ENCODE measurements at places on chromosomes 12 and 14. TPM values are rescaled to one million over a fixed set of nuclear protein-coding genes. Genes with fewer than 3 reads are reported as not detected.

HOXC6 gene
- total RNA-seq, result 5.3 TPM

SOAT2 gene
- total RNA-seq, result not detected

DNA sequence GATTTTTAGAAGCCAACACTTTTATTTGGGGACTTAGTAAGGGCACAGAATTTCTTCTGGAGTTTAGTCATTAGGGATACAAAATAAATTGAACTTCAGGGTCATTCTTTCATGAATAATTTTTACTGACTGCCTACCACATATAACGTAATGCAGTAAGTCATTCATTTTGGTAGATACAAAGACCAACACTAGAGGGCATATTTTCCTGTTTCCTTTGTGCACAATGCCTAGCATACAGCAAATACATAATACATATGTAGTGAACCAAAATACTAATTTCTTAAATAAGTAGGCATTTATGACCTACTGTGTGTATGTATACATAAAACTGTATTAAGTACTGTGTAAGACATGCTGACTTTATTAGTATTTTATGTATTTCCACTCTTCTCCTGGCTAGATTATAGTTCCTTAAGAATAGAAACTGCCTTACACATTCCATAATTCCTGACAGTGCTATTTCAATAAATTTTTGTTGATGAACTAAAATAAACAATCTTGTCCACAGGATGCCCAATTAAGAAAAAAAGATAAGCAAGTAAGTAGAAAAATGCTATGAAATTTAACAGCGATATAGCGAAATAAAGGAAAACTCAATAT is 47.9 kb downstream of the PPP1R12A start:
- DNase-seq, result peak; percentile 49

PCNX4 gene
- 114 TPM for total RNA-seq

SMARCD1 gene
- total RNA-seq, result 66.8 TPM

RAPGEF3 gene
- 1.8 TPM for total RNA-seq

GRCh38 chr14:103931422-103931821 is 3.2 kb downstream of the TDRD9 start:
- DNase-seq, result no peak

- DNase-seq, result no peak
These were observed 375.0 kb downstream of the DPF3 start for GRCh38 chr14:72518809-72519377.

SNAPC1 gene
- total RNA-seq, result 37.9 TPM

FSCB gene
- total RNA-seq, result not detected

DNA sequence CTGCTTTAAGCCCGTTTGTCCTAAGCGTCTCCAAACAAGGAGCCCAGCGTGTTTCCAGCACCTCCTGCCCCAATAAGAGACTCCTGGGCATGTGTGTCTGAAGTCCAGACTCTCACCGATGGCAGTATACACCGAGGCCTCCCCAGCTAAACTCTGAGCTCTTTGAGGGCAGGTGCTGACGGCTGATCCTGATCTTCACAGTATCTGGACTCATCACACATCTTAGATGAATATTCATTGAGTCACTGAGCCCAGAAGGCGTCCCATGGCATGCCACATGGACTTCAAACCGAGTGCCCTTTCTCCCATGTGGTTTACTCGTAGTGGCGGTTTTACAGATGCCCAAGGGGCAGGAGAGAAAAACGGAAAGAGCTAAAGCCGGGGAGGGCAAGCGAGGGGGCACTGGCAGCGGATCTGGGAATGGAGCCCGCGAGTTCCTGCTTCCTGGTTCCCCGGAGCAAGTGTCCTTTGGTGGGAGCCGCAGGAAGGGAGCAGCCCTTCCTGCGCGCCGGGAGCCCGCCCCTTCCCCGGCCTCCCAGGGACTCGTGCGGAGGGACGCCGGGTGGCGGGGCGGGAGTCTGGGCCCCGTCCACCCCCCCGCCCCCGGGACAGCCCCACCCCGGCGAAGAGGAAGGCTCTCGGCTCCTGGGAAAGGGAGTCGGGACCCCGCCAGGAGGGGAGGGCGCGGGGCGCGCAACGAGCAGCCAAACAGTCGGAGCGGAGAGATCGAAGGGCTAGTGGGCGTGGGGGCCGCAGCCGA is 585 bp upstream of the TEAD4 start:
- DNase-seq, result peak; percentile 71

GRCh38 chr12:76069339-76069738 is 15.1 kb downstream of the NAP1L1 start:
- no peak for DNase-seq

IL22 gene
- not detected for total RNA-seq

OR6C2 gene
- not detected for total RNA-seq

- no peak for DNase-seq
These were observed 76.0 kb downstream of the C12orf75 start for GRCh38 chr12:105406497-105406896.
